Activated naive CD8-positive, alpha-beta T cell treated with anti-CD3 and anti-CD28 coated beads, Interleukin-2, amount 50 U/mL, for 24 hours (primary cell): ENCODE measurements at places on chromosomes 5 and 9.

GRCh38 chr9:121075251-121076036 is 689 bp downstream of the CNTRL start:
- H3K27me3 ChIP-seq, result no peaks in the 10 kb centered on the region
- H3K27ac ChIP-seq, result peak overlapping the region; percentile 97
- H3K36me3 ChIP-seq, result peaks cover 15% of the 10 kb centered on the region
- DNase-seq, result no peak

DNA sequence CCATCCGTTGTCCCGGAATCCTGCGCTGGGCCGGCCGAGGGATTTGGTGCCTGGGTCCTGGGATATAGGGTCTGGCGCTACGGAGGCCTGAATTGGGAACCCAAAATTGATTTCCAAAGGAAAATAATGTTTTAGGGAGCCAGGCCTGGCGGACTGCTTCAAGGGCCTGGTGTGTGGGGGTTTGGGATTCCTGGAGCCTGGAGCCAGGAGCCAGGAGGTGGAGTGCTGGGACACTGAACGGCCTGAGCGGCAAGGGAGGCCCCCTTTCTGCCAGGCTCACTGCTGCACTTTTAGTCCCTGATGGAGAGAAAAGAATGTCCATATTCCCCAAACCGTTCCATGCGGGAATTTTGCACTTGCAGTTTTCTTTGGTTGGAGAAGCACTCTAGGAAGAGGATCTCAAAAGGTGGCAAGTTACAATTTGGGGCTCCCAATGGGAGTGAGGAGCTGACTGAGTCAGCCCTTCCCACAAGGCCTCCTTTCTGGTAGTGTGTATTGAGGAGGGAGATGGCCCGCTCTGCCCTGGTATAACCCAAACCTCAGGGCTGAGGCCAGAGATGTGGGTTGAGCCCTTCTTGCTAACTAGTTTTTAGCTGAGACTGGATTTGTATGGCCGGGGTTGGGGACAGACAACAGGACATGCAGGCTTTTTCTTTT is 2.2 kb downstream of the LMX1B start:
- peaks cover 28% of the 10 kb centered on the region for H3K4me1 ChIP-seq
- no peak overlapping the region for H3K4me3 ChIP-seq
- H3K27me3 ChIP-seq, result peaks cover 75% of the 10 kb centered on the region
- DNase-seq, result no peak
- H3K36me3 ChIP-seq, result no peaks in the 10 kb centered on the region
- H3K27ac ChIP-seq, result no peak overlapping the region

GRCh38 chr5:60512117-60512516 is 187.8 kb downstream of the DEPDC1B start:
- H3K36me3 ChIP-seq, result no peaks in the 10 kb centered on the region
- H3K27ac ChIP-seq, result no peak overlapping the region
- peaks cover 2% of the 10 kb centered on the region for H3K27me3 ChIP-seq
- H3K4me1 ChIP-seq, result no peaks in the 10 kb centered on the region

- peaks cover 3% of the 10 kb centered on the region for H3K27me3 ChIP-seq
- no peak for DNase-seq
- H3K36me3 ChIP-seq, result peaks cover 3% of the 10 kb centered on the region
- no peak overlapping the region for H3K4me3 ChIP-seq
Measured at GRCh38 chr9:134919303-134919702, 1.6 kb upstream of the FCN1 start.

DNA sequence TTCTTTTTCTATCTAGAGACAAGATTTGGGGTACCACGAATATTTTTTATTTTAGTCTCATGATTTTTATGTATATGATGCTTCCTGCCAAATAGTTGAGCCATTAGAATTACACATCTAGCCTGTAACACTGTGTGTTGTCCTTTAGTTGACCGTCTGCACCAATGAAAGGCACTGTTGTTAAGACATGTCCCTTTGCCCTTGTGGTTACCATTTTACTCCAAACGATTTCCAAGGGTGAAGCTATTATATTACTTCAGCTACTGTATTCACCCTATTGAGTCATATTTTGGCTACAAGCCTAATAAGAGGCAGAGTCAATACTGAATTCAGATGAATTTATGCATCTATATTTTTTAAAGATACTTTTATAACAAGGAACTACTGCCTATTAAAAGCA is 207.6 kb downstream of the CETN3 start:
- H3K4me3 ChIP-seq, result no peak overlapping the region
- no peaks in the 10 kb centered on the region for H3K4me1 ChIP-seq
- H3K27me3 ChIP-seq, result peaks cover 2% of the 10 kb centered on the region
- DNase-seq, result no peak
- H3K36me3 ChIP-seq, result no peaks in the 10 kb centered on the region

DNA sequence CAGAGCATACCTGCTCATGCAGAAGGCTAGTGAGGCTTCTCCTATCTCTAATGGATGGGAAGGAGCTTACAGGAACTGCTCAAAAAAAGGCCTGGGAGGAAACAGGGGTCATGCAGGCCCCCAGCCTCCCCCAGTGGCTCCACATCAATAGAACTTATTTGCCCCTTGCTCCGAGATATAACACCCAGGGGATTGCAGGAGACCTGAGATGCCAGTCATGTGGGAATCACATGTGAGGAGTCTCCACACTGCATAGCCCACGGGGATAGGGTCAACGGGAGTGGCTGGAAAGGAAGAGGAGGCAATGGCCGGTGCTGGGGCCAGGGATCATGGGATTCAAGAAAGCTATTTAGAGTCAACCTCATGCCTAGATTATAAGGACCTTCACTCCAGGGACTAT is 76.2 kb downstream of the NRG2 start:
- no peaks in the 10 kb centered on the region for H3K4me1 ChIP-seq
- peaks cover 12% of the 10 kb centered on the region for H3K27me3 ChIP-seq
- no peaks in the 10 kb centered on the region for H3K36me3 ChIP-seq

GRCh38 chr9:136095070-136096058 is at the start of gene NACC2:
Gene NACC2 (minus strand): TSS chr9:136095289. CDS start chr9:136050521, 44,768 bp downstream.
- peak within 1 kb of the TSS; percentile 31 for H3K27ac ChIP-seq
- H3K4me3 ChIP-seq, result peak within 1 kb of the TSS; percentile 66
- peaks cover 14% of the 10 kb centered on the region for H3K4me1 ChIP-seq
- no peaks in the 10 kb centered on the region for H3K36me3 ChIP-seq
- peak; percentile 39 for DNase-seq

GRCh38 chr5:133341915-133342710 is 270.2 kb downstream of the FSTL4 start:
- no peaks in the 10 kb centered on the region for H3K4me1 ChIP-seq
- DNase-seq, result no peak
- no peak overlapping the region for H3K27ac ChIP-seq
- H3K4me3 ChIP-seq, result no peak overlapping the region
- no peaks in the 10 kb centered on the region for H3K36me3 ChIP-seq
- peaks cover 4% of the 10 kb centered on the region for H3K27me3 ChIP-seq

DNA sequence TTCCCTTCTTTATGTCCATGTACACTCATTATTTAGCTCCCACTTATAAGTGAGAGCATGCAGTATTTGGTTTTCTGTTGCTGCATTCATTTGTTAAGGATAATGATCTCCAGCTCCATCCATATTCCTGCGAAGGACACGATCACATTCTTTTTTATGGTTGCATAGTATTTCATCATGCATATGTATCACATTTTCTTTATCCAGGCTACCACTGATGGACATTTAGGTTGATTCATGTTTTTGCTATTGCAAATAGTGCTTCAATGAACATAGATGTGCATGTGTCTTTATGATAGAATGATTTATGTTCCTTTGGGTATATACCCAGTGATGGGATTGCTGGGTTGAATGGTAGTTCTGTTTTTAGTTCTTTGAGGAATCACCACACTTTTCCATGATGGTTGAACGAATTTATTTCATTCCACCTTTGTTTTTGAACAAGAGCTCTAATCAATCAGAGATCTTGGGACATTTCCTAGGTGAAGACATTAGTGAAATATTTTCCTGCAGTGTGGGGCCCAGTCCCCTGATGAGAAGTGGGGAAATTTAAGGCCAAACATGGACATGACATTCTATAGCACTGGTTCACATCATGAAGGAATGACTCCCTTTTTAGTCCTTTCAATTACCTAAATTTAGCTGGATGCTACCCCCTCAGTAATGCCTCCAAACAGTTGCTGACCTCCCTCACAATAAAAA is 7.1 kb upstream of the TEX48 start:
- H3K4me1 ChIP-seq, result peaks cover 91% of the 10 kb centered on the region
- H3K27ac ChIP-seq, result peak overlapping the region; percentile 100
- H3K36me3 ChIP-seq, result peaks cover 24% of the 10 kb centered on the region
- no peak for DNase-seq
- H3K27me3 ChIP-seq, result peaks cover 3% of the 10 kb centered on the region

DNA sequence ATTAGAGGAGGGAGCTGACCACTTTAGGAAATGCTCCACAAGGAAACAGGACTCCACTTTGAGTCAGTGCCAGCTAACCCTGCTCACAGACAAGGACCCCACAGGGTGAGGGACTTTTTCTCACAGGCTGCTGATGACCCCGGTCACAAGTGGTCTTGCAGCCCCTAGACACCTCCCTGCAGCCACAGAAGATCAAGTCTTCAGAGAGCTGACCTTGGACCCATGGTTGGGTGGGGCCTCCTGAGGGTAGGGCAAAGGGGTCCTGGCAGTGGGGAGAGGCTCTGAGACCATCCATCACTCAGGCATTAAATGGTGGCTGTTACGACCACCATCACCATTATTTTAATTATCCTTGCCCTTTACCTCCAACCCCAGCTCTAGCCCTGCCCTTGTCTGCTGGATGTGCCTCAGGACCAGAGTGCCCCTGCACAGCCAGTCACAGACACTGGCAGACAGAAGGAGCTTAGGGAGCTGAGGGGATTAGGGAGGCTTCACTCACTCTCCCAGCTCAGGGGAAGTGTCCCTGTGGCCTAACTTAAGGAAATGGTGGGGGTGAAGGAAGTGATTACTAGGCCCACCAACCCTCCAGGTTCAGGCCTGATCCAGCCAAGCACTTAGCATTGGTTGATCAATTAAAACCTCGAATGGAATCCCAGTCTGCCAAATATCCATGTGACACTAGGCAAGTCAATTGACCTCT is 1.6 kb downstream of the ACSL6 start:
- H3K4me1 ChIP-seq, result peaks cover 42% of the 10 kb centered on the region
- peak overlapping the region; percentile 81 for H3K4me3 ChIP-seq
- H3K36me3 ChIP-seq, result peaks cover 2% of the 10 kb centered on the region
- H3K27me3 ChIP-seq, result peaks cover 34% of the 10 kb centered on the region
- H3K27ac ChIP-seq, result peak overlapping the region; percentile 71

GRCh38 chr5:53256746-53257145 is 147.2 kb upstream of the MOCS2 start:
- peaks cover 2% of the 10 kb centered on the region for H3K4me1 ChIP-seq
- no peaks in the 10 kb centered on the region for H3K36me3 ChIP-seq
- H3K27ac ChIP-seq, result no peak overlapping the region
- H3K4me3 ChIP-seq, result no peak overlapping the region
- peaks cover 5% of the 10 kb centered on the region for H3K27me3 ChIP-seq

GRCh38 chr5:18798058-18798457 is 1163.8 kb downstream of the TAF11L14 start:
- H3K4me3 ChIP-seq, result no peak overlapping the region
- no peak for DNase-seq
- H3K36me3 ChIP-seq, result no peaks in the 10 kb centered on the region
- no peak overlapping the region for H3K27ac ChIP-seq

GRCh38 chr9:105243015-105243686 is 1.3 kb upstream of the SLC44A1 start:
- no peak for DNase-seq
- H3K36me3 ChIP-seq, result no peaks in the 10 kb centered on the region
- peaks cover 21% of the 10 kb centered on the region for H3K27me3 ChIP-seq

DNA sequence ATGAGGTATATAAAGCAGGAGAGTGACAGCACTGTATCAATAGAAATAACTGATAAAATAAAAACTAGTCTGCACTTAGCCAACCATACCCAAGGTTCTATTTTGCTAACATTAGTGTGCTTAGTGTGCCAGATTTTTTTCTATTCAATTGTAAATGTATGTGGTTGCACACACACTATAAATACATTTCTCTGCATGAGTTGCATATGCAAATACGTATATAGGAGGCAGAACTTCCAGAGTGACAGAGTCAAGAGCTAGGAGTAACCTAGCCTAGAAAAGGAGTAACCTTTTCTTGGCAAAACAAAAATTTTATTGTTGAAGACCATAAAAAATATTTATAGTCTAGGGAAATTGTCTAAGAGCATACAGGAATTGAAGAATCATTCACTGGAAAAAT is 461.6 kb downstream of the GABRG2 start:
- no peak for DNase-seq
- H3K4me3 ChIP-seq, result no peak overlapping the region
- no peak overlapping the region for H3K27ac ChIP-seq
- H3K27me3 ChIP-seq, result no peaks in the 10 kb centered on the region
- H3K36me3 ChIP-seq, result no peaks in the 10 kb centered on the region
- H3K4me1 ChIP-seq, result no peaks in the 10 kb centered on the region

DNA sequence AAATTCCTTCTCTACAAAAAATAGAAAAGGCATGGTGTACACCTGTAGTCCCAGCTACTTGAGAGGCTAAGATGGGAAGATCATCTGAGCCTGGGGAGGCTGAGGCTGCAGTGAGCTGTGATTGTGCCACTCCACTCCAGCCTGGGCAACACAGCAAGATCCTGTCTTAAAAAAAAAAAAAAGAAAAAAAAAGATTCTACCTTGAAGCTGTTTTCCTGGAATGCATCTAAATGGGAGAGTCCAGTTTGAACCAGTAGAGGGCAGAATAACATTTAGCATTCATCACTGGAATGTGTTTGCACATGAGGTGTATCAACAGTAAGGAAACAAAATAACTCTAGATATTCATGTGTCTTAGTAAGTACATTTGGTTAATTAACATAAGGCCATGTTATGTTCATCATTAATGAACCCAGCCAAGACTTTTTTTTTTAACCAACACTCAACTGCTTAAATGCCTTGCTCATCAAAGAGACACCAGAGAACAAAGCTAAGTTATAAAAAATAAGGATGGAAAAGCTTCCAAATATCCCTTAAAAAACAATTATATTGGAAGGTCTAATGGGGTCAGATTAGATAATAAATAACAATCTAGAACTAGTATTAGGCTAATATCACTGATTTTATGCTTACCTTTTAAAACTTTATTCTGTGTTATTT is 16.1 kb downstream of the IFNE start:
- no peaks in the 10 kb centered on the region for H3K36me3 ChIP-seq
- H3K27me3 ChIP-seq, result peaks cover 1% of the 10 kb centered on the region
- DNase-seq, result no peak
- no peaks in the 10 kb centered on the region for H3K4me1 ChIP-seq

GRCh38 chr9:14661421-14662059 is 31.7 kb downstream of the ZDHHC21 start:
- no peak overlapping the region for H3K27ac ChIP-seq
- no peak overlapping the region for H3K4me3 ChIP-seq
- no peak for DNase-seq

DNA sequence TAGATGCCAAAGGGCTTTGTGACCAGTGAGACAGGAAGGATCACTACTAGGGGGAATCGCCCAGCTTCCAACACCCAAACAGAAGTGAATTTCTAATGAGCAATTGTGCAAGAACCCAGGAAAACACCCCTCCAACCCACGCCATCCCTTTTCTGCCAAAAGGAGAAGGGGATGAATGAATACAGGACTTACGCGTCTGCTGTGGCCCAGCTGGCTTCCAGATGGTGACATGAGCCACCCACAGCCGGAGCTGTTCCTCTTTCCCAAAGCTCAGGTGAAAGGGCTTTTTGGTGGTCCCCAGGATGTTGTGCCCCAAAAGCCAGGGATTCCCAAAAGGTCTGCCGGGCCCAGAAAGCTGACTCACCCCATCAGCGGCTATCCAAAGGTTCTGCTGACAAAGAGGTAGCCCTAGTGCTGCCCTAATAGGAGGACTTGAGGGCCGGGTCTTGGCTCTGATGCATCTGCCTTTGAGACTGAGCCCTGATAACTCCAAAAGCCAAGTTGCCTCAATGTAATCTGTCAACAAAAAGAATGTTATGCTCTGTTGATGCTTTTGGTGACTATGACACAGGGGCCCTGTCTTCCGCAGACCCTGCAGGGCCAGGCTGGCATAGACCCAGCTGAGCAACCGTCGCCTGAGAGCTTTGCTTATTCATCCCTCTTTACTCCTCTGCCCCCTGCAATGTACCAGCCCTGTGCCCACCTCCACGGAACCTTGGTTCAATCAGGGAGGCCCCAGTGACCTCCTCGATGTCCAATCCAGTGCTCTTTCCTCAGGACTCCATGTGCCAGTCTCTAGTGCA is 14.5 kb downstream of the GSN start:
- H3K4me3 ChIP-seq, result no peak overlapping the region
- DNase-seq, result no peak
- no peak overlapping the region for H3K27ac ChIP-seq
